ENCODE measurements at places on chromosomes 1 and 21.

- no peak for DNase-seq
These were observed 63.0 kb downstream of the KCNN3 start for GRCh38 chr1:154807048-154807591.

DNA sequence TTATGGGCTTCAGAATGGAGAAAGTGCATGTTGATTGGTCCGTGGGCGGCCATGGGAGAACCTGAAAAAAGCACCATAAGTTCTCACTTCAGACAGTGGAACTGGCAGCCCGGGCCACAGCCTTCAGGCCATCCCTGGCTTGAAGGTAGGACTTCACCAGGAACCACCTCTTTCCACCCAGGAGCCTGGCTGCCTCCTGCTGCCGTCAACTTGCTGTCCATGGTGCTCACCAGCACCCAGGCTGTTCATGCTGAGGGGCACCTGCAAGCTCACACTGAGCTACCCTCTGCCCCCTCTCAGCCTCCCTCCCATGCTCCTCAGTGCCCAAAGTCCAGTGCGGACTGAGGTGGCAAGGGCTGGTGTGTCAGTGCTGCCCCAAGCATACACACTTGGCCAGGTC lies 12.9 kb upstream of the FNBP1L start:
- no peak for DNase-seq

DNA sequence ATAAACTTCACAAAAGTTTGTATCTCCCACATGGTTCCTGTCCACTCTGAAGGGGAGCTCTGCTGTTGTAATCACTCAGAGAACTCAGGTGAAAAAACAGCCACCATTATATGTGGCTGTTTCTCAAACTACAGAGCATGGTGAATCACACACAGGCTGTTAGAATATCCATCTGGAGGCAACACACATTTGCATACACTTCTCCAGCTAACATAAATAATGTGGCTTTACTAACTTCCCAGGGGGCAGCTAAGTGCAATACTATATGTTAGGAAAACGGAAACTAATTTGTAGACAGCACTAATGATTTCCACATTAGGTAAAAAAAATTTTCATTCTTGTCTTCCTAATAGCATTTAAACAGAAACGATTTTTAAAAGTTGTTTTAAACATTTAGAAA lies 49.3 kb downstream of the PTGFR start:
- DNase-seq = no peak

DNA sequence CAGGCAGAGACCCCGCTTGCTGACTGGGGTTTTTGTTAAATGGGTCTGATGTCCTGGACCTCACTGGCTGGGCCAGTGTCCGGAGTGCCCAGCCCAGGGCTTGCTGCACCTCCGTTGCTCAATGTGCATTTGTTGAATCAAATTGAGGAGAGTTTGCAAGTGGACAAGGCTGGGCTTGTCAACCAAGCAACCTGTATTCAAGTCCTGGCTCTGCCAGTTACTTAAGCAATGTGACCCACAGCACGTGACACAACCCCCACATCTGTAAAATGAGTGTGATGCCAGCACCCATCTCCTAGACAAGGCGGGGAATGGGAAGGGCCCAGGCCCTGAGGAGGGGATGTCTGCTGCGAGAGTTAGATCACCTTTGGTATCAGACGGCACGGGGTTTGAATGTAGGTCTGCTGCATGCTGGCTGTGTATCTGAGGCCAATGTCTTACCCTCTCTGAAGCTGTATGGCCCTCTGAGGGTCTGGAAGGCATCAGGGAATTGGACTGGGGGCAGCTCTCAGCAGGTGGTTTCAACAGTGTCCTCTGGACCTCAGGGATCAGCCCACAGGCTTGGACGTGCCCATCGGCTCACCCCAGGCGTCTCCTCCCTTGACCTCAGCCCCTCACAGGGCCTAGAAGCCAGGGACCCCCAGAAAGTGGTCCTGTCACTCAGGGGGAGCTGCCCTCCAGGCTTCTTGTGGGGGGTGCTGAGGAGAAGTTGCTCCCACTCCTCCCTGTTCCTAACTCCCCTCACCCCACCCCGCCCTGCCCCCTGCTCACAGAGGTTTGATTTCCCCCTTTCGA lies 51.0 kb upstream of the RUNX3 start:
- DNase-seq = no peak

- no peak for DNase-seq
These were observed 30.7 kb downstream of the SHISAL2A start for GRCh38 chr1:52663716-52664115.

DNA sequence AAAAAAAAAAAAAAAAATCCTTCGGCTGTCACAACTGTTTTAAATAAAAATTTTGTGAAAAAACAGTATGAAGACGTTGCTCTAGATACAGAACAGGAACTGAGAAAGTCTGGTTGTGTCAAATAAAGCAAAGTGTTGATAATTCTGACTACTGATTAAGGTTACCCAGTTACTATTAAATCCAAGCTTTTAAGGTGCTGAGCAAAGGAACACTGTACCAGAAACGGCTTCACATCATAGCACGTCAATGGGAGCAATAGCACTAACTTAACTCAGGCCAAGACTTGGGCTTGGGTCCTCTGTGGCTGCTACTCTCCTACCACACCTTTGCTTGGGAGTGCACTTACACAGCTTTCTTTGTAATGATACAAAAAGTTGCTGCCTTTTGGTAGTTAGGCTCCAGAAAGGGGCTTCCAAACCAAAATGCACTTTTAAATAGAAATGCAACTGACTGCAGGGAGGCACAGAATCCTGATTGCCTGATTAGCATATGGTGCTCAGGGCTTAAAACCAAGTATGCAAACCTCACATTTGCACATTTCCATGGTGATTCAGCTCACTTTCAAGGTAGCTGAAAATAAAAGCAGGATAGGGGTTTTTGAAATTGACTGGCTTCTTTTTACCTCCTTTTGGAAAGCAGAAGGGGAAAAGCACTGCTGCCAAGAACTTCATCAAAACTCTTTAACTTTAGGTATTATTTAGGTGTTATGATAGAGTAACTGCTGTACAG lies 6.3 kb downstream of the MCL1 start:
- no peak for DNase-seq

DNA sequence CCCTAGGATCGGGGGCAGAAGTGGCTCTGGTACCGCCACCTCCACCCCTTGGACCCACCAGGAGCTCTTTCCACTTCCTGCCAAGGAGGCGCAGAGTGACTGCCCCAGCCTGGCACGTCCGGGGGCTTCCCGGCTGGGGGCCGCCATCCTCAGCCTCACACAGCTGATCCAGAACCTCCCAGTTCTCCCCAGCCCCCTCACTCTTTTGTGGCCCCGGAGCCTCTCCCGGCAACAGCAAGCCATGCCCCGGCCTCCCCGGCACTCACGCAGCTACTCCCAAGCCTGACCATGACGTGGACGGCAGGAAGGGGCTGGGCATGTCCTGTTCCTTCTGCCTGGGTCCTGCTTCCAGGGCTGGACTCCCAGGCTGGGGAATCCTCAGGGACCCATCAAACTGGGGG lies 17.1 kb downstream of the TP73 start:
- DNase-seq = no peak

DNA sequence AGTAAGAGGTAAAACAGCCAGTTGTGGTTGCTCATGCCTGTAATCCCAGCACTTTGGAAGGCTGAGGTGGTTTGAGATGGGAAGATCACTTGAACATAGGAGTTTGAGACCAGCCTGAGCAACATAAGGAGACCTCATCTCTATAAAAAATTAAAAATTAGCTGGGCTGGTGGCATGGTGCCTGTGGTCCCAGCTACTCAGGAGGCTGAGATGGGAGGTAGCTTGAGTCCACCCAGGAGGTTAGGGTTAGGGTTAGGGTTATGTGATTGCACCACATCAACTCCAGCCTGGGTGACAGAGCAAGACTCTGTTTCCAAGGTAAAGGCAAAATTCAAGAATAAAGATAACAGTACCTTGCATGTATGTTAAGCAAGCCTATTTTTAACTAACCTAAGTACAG lies 3.5 kb downstream of the SAMSN1 start:
- no peak for DNase-seq

DNA sequence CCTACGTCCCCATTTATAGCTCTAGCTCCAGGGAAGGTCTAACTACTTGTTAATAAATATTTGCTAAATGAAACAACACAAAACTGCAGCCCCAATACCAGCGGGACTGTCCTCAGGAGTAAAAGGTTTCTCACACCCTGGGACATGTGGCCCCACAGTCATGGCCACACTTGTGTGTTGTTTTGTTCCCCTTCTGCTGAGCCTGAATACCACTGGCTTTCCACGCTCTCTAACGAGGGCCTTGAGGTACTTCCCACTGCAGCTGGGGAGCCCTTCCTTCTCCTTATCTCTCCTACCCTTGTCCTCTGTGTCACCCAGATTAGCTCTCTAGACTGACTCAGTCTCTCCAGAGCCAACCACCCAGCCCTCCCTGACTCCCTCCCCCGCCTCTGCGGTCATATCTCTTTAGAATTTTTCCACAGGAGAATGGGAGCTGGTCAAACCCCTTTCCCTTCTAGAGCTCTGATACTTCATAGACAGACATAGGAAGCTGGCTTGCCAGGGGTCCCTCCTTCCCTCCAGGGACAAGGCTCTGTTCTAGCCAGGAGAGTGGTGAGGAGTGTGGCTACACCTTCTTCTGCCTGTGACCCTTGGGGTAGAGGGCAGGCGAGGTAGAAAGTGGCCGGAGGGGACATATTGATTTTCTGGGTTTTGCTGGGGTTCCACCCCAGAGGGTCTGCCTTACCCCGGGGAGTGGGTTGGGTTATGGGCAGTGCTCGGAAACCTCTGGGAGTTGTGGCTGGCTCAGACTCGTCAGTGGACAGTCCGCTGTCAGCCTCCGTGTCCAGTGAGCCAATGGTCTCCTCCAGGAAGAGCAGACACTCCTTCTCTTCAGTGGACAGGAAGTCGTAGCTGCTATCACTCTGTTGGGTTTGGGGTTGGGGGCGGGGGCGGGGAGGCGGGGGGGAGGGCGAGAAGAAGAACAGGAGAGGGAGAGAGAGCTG lies 8.1 kb downstream of the C1orf116 start:
- no peak for DNase-seq

GRCh38 chr1:32339363-32339978 lies 3.4 kb upstream of the MARCKSL1 start:
- no peak for DNase-seq

DNA sequence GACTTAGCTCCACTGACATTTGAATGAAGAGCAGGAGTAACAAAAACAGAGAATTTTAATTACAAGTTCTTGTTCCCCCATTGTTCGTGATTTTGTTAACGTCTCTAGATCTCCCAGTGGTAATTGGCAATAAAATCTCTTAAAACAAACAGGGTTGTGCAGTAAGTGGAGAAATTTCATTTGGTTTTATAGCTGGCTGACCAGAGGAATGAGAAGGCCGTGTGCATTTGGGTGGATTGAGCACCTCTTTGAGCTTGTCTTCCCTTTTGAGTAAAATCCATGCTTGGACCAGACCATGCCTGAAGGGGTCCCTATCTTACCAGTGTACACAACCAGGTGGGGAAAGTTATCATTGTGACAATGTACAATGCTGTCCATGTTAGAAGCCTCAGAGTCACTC lies 137.8 kb downstream of the HIVEP3 start:
- no peak for DNase-seq

GRCh38 chr1:32247452-32247851 lies 430 bp downstream of the FAM167B start:
- no peak for DNase-seq

DNA sequence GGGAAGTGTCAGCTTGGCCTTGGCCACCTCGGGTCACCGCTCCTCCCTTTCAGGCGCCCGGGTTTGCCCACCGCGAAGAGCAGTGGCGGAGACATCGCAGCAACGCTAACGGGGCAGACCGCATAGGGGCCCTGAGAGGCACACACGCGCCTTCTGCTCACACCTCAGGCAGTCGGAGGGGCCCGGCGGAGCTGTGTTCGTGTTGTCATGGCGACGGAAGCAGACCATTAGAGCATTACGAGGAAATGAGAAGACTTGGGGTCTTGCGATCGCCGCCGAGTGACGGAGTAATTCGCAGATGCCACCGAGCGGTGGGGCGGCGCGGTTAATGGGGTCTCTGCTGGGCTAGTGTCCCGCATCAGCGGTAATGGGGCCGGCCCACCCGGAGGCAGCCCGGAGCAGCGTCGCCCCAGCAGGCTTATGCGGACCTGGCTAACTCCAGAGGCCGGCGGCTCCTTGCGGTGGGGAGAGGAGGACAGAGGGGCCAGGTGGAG lies 144.1 kb downstream of the TNR start:
- peak; percentile 29 for DNase-seq

DNA sequence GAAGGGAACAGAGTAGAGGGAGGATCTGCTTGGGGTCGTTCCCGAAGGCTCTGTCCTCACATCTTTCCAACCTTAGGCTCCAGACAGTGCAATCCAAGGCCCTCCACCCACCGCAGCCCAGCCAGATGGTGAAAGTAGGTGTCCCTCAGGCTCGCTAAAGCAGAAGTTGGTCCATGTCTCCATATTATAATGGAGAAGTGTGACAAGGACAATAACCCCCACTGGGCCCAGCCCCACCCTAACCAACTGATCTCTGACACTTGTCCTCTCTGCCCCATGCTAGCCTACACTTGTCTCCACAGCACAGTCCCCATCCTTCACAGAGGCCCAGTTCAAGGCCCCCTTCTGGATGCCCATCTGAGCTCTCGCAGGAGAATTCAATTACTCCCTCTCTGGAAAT lies 48.7 kb downstream of the DMAP1 start:
- no peak for DNase-seq

GRCh38 chr1:170730438-170730837 lies 66.5 kb downstream of the PRRX1 start:
- no peak for DNase-seq

DNA sequence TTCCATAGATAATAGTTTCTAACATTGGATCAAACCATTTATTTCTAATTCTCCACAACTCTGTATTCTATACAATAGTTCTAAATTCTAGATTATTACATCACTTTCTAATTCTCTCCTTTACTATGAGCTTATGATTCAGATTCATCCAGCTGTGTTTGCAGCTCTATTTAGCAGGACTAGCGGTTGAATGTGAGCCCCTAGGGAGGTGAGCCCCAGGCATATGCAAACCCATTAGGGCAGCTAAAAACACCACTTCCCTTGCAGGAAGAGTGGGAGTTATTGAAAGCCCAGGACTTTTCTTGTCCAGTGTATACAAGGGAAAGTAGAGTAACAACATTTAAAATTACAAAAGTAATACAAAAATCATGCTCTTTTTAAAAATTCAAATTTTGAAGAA lies 56.9 kb downstream of the KRTAP19-8 start:
- no peak for DNase-seq

DNA sequence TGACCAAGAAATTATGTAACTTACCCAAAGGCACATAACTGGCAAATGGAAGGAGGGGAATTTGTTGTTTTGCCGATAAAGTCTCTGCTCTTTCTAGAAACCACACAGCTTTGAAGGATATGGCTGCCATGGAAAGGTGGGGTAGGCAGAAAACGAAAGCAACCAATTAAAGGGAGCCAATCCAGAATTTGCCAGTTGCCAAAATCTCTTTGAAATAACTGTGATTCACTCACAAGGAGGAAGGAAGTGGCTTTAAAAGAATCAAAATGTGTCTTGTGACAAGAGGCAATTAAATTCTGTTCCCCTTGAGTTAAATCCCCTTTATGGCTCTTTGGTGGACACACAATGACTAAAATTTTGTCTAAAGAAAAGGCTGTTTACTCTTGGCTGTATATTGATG lies 61.2 kb upstream of the CCDC190 start:
- DNase-seq = no peak

GRCh38 chr1:205077934-205078311 lies 6.3 kb downstream of the TMEM81 start:
- DNase-seq = no peak
